ENCODE measurements at places on chromosomes 3 and 15.

DNA sequence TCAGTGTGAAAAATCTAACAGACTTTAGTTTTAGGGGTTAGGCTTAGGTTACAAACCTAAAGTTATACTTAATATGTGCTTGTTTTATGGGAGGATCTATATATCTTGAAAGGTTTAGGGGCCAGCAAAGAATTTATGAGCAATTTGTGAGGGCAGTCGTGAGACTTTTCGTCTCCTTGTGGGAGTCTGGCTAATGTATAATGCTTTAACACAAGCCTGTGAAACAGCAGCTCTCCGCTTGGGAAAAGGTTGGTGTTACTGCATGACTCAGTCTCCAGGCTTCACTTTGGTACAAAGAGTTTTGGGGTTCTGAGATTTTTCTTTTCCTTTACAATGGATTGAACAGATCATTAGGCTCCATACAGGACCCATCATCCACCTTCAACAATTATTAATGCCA lies 79.0 kb upstream of the MFGE8 start:
- peak; percentile 18 for DNase-seq

DNA sequence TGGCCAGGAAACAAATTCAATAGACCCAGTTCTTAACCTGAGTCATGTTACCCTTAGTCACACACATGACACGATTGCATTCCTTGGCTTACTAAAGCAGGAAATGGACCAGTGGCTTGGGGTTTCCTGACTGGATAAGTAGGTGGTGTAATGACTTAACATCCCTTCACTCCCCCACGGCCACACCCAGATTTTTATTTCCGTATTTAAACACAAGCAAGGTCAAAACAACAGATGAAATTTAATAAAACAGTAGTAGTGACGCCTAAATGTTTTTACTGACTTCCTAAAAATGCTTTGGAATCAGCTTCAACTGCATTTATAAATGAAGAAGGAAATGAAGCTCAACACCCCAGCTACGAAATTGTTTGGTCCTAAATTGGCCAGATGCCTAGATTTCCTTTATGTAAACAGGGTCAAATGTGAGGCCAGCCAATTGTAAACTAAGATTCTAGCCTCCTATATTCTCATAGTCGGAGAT lies 324.3 kb downstream of the CHST2 start:
- DNase-seq = no peak

DNA sequence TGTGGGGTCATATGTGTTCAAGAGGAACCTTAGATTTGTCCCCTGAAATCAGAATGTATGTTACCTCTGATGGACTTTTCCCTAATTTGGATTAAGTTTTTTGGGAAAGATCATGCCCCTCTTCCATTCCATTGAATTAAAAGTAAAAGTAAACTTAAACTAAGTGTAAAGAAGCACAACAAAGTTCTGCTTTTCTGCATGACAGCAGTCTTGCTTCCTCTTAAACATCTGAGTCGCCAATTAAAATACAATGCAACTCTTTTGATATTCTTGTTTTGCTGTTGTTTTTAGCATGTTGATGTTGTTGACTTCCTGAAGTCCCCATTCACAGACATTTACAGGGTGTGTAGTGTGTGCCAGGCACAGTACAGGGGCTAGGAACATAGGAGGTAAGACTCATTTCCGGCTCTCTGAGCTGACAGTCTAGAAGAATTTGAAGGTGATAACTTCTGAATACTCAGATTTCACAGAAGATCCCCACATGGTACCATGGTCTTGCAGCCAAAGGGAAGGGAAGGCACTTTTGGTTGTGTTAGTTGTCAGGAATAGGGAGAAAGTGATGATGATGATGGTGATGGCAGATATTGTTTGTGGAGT lies 45.0 kb downstream of the USP13 start:
- DNase-seq = no peak

DNA sequence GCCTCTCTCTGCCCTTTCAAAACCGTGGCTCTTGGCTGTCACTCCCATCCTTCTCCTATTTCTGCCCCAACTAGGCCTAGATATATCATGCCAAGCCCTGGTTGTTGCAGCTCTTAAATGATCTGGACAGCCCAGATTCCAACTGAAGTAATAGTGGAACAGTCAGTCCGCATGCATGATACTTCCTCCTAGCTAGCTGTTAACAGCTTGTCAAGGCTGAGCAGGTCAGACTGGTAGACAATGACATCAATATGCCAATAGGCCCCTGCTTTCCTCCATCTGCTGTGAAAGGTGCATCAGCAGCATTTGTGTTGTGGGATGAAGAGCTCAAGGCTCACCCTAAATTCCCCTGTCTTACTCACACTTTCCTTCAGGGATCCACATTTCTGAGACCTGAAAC lies 527.7 kb upstream of the TGFBR2 start:
- DNase-seq = no peak

- no peak for DNase-seq
Measured at GRCh38 chr3:137294139-137294538, 336.4 kb downstream of the IL20RB start.

- DNase-seq = no peak
Measured at GRCh38 chr3:114760679-114761078, 386.4 kb downstream of the ZBTB20 start.

DNA sequence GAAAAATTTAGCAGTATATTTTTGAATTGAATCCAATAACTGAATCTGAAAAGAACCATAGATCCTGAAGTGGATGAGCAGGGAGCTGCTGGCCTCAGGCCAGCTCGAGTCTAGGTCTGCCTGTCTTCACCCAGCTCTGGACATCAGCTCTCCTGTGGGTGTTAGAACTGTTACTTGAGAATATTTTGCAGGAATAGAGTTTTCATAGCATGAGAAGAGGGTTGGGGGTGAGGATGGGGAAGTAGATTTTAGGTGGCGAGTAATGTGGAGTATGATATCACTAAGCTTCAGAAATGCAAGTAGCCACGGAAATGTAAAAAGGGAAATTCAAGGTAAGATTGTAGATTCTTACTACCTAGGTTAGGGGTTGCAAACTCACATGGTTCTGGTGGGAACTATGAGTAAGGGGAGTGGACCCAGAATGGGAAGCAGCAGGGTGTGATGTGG lies 6.2 kb downstream of the RAB8B start:
- no peak for DNase-seq

- peak; percentile 91 for DNase-seq
Measured at GRCh38 chr3:159804726-159805410, 183.8 kb upstream of the IL12A start.

GRCh38 chr15:43828061-43828657 lies 1.4 kb downstream of the WDR76 start:
- DNase-seq = no peak

DNA sequence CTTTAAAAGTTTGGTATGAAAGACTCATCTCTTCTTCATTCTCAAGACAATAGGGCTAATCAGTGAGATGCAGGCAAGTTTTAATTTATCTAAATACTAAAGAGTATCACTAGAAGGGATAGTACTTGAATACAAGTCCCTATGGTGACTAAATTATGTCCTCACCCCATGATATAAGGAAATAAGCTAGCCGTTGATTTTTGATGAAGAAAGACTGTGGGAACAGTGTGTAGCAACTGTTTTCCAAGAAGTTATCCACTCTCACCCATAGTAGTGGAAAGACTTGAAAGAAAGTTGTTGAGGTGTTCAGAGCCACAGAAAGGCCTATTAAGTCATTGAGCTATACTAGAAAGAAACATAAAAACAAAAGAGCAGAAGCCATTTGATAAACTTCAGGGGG lies 36.7 kb downstream of the PIK3CA start:
- DNase-seq = no peak

GRCh38 chr3:115284980-115285379 lies 137.9 kb upstream of the ZBTB20 start:
- DNase-seq = no peak

DNA sequence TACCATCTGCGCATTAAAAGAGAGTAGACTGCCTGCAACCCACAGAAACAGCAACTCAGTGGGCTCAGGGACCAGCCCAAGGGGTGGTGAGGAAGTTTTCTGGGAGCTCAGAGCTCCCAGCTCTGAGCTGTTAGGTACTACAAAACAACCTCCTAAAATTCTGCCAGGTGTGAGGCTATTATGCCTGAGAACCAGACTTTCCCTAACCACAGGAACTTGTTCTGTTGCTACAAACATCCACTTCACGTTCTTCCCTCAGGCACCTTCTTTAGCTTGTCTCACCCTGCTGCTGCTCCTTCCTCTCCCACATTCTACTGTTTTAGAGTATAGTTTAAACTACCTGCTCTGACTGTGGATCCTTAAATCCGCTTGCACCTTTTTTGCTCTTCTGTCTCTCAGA lies 399.4 kb downstream of the ROBO1 start:
- DNase-seq = no peak

GRCh38 chr3:147651107-147651778 lies 242.1 kb downstream of the ZIC1 start:
- DNase-seq = no peak

DNA sequence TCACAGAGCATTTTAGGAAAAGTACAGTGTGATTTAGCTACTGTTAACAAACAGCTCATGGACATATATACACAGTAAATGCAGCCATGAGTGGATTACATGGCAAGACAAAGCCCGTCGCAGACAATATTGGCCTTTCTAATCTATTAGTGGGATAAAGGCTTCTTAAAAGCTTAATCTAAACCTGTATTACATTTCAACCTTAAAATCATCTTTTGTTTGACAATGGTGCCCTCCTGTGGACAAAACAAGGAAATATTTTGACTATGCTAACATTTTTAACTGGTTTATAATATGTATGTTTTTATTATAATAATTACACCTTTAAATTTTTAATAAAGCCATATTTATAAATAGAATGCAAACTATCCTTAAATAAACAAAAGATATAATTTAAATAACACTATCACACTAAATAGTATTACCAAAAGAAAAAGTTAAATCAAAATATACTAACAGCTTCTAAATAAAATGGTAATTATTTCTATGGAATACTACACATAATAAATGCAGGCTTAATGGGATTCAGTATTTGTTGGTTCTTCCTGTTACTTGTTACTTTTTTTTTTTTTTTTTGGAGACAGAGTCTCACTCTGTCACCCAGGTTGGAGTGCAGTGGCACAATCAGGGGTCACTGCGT lies 38.6 kb downstream of the TAFA4 start:
- DNase-seq = peak; percentile 48

- no peak for DNase-seq
Measured at GRCh38 chr3:127374086-127375010, 86.5 kb upstream of the PRR20G start.
